Activated CD8-positive, alpha-beta memory T cell treated with anti-CD3 and anti-CD28 coated beads for 4 hours (primary cell): ENCODE measurements at places on chromosomes 5 and 9.

GRCh38 chr5:160605266-160605665 is 183.6 kb downstream of the PTTG1 start:
- no peak for DNase-seq

DNA sequence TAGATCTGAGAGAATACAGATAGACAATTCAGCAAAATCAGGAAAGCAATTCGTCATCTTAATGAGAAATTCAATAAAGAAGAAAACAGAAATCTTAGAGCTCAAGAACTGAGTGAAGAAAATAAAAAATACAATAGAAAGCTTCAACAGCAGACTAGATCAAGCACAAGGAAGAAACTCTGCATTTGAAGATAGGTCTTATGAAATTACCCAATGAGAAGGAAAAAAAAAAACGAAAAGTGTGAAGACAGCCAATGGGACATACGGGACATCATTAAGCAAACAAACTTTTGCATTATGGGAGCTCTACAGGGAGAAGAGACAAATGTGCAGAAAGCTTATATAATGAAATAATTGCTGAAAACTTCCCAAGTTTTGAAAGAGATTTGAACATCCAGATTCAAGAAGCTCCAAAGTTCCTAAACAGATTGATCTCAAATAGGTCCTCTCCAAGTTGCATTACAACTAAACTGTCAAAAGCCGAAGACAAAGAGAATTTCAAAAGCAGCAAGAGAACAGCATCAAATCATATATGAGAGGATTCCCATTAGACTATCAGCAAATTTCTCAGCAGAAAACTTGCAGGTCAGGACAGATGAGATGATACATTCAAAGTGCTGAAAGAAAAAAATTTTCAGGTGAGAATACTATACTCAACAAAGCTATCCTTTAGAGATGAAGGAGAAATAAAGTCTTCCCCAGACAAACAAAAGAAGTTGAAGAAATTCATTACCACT is 10.8 kb upstream of the RLN2 start:
- DNase-seq: no peak

DNA sequence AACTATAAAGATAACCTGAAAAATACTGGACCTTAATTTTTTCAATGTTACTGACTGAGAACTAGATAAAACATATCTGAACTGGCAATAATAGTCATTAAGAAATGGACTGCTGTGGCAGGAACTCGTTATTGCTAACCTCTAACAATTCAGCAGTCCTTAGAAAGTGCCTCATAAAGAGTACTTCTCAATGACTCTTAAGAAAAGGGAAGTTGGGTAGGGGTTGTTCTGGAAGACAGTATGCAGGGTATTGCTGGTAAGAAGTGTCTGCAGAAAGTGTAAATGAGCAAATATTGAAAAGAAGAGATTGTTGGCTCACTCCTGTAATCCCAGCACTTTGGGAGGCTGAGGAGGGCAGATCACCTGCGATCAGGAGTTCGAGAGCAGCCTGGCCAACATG is 27.9 kb downstream of the FOXD1 start:
- DNase-seq: no peak

- DNase-seq: no peak
Observed at GRCh38 chr9:4246969-4247368, 52.9 kb downstream of the GLIS3 start.

GRCh38 chr9:93898502-93899426 is 56.4 kb downstream of the BARX1 start:
- DNase-seq: no peak

GRCh38 chr5:132219981-132220380 is 7.7 kb downstream of the P4HA2 start:
- DNase-seq: no peak

- DNase-seq: no peak
Observed at GRCh38 chr9:87084407-87084806, 137.1 kb upstream of the GAS1 start.

DNA sequence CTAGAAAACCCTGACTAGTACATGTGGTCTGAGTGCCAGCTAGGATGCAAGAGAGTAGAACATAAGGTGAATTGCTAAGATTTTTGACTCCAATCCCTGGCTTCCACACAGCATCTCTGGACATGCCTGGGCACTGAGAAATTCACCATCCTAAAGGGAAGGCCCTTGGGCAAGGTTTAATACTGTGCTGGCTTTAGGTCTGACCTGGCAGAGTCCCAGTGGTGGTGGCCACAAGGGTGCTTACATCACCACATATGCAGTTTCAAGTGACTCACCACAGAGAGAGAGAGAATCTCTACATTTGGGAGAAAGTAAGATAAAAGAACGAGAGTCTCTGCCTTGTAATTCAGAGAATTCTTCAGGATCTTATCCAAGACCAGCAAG is 661.6 kb upstream of the C9orf72 start:
- no peak for DNase-seq

GRCh38 chr5:179558932-179559283 is 8.6 kb downstream of the RUFY1 start:
- no peak for DNase-seq

GRCh38 chr9:68708513-68708912 is 3.5 kb downstream of the PIP5K1B start:
- DNase-seq: no peak

- DNase-seq: no peak
Observed at GRCh38 chr5:89451263-89451662, 568.3 kb upstream of the MEF2C start.

DNA sequence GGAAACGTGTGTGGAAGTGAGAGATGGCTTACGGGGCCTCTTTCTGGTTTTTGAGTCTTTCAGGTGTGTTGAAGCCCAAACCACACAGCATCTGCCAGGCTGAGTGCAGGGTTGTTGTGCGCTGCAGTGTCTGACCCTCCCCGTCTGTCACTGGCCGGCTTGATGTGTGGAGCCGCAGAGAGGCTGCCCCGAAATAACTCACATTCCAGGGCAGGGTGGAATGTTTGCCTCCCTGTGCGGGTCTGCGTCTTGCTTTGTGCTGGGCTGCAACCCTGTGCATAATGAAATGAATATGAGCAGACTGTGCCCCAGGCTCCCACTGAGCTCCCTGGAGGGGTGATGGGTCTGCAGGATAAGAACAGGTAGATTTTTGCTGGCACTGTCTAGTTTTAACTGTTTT is 9.9 kb upstream of the PLEKHG4B start:
- no peak for DNase-seq

- no peak for DNase-seq
Observed at GRCh38 chr9:71966601-71967000, 55.2 kb downstream of the C9orf85 start.

DNA sequence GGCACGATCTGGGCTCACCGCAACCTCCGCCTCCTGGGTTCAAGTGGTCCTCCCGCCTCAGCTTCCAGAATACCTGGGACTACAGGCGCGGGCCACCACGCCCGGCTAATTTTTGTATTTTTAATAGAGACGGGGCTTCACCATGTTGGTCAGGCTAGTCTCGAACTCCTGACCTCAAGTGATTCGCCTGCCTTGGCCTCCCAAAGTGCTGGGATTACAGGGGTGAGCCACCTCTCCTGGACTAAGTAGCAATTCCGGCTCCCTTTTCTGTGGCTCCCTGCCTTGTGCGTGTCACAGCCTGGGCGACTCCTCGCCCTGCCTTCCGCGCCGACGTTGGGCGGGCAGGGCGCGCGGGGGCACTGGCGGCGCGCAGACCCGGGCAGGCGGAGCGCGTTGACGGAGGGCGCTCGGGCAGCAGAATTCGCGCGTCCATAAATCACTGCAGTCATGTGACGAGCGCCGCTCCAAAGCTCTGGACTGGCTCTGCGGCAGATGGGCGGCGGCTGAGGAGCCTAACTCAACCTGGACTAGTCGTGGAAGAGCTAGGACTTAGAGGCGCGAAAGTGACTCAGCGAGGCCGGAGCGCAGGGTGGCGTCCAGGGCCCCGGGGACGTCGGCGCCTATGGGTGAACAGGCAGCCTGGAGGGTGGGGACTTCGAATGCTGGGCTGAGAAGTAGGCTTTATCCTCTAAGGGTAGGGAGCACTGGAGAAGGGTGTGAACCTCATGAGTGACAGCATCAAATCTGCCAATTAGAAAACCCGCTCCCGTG is 1.4 kb upstream of the CIZ1 start:
- DNase-seq: no peak

- DNase-seq: peak; percentile 36
Observed at GRCh38 chr9:83708515-83709158, 879 bp upstream of the UBQLN1 start.

GRCh38 chr5:61256474-61256873 is 75.6 kb upstream of the ZSWIM6 start:
- no peak for DNase-seq

DNA sequence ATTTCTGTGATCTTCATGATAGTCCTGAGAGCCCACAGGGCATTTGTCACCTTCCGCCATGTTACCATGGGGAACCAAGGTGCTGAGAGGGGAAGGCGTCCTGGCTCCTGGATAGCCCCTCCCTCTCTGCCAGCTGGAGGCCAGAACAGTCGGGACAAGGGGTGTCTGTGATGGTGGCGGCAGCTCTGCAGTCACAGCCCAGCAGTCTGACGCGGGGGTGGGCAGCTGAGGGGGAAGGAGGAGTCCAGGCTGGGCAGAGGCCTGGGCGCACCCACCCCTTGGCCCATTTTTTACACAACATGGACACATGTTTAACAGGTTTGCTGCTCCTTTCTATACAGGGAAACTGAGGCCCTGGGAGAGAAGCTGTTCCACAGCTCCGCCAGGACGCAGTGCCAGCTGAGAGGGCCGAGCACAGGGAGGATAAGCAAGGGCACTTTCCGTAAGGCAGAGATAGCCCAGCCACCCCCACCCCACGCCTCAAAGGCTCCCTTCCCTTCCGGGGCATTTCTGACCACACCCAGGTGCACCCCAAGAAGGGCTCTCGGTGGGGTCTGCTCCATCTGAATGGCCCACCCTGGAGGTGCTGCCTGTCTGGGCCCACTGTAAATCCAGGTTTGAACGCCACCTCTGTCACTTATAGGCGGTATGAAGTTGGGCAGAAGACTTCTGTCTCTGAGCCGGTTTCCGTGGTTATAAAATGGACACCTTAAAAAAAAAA is 17.1 kb downstream of the LRRC8A start:
- DNase-seq: no peak
